ENCODE measurements at places on chromosomes 1 and 21.

DNA sequence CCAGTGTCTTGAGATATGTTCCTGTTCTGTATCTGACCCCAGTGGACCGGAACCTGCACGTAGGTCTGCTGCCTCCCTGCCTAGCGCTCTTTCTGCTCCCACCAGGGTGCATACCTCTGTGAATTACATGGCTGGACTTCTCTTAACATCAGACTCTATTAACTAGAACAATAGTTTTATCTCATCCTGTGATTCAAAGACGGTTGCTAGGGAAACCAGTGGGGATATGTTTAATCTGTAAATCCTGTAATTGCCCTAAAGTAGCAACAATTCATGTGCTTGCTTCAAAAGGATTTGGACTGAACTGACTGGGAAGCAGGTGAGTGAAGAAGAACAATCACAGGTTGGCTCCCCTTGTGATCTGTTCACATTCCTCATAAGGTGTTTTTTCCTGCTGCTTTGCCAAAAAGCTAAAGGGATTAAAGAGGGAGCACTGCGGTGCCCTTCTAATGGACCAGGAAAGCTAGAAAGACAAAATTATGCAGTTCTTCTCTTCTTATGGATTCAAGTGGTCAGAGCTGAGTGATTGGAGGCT lies 52.7 kb upstream of the DIRAS3 start:
- no peak for DNase-seq

DNA sequence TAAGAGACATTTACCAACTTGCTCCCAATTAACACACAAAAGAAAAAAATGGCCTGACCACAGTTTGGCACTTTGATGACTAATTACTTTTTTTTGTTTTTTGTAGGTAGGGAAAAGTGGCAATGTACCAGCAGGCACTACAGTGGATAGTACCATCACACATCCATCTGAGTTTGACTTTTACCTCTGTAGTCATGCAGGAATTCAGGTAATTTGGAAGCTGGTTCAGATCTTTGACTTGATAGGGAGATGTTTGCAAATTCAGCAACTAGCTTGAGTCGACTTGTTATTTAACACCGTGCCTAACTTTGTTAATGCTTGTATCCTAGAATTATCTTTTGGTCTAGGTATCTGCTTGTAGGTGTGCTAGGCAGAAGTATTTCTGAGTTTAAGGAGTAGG lies 33.0 kb upstream of the AGO1 start:
- DNase-seq = no peak

GRCh38 chr1:4002741-4003140 lies 102.7 kb upstream of the C1orf174 start:
- no peak for DNase-seq

GRCh38 chr1:107787299-107787698 lies 177.7 kb downstream of the VAV3 start:
- no peak for DNase-seq

- DNase-seq = no peak
Observed at GRCh38 chr1:111517469-111518225, 14.2 kb upstream of the ADORA3 start.

GRCh38 chr1:17611991-17612390 lies 72.5 kb downstream of the ARHGEF10L start:
- no peak for DNase-seq

DNA sequence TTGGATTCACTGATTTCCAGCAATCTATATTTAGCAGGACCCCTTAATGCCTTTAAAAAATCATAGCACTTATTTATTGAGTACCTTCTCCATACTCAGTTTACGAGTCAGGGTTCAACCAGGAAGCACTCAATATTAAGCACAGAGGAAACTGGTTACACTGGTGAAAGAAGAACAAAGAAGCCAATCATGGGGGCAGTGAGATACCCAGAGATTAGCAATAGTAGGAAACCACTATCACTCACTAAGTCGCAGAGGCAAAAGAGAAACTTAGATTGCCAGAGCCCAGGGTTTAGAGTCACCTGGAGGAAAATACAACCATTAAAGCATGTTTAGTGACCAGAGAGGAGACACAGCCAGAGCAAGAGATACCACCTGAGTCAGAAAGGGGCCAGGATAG lies 670.5 kb upstream of the USP24 start:
- DNase-seq = no peak

DNA sequence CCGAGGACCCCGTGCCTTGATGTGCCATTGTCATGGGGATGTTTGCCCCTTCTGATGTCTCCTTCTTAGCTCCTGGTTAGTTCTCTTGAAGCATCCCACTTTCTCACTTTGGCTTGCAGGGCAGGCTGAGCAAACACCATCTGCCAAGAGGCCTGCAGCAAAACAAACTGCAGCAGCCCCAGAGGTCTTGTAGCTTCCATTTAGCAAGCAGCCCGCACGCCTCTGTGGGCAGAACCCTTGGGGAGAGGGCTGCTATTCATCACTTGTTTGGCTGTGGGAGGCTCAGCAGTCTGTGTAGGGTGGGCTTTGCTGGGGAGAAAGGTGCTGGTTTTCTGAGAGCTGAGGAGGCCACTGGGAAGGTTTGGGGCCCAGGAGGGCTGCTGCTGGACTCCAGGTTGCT lies 56.7 kb downstream of the KCNC4 start:
- no peak for DNase-seq

GRCh38 chr1:41006942-41007865 lies 14.3 kb downstream of the SLFNL1 start:
- DNase-seq = no peak

GRCh38 chr1:220879509-220880361 lies 492 bp downstream of the HLX start:
- no peak for DNase-seq

DNA sequence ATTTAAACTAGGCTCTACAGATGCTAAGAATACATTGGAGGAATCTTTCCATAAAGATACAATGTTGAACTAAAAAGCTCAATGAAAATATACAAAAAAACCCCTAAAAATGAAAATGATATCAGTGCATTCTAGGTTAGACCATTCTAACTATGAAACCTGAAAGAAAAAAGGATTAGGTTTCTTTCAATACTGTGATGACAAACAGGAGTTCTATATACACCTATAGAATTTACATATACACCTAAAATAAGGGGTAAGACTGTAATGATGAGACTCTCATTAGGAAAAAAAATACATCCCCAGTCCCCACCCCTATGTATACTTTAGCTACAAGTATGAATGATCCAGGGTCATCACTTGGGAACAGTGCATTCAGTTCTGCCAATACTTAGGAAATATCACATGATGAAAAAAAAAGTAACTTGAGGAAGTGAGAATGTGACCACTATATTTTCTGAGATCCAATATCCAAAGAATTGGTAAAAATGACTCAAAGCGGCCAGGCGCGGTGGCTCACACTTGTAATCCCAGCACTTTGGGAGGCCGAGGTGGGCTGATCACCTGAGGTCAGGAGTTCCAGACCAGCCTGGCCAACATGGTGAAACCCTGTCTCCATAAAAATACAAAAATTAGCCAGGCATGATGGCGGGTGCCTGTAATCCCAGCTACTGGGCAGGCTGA lies 26.3 kb downstream of the SELENOF start:
- DNase-seq = no peak
